ENCODE measurements at places on chromosomes 2 and 18.

GRCh38 chr18:22159014-22159413, 10.4 kb upstream of the GATA6 start:
- no peak for DNase-seq

DNA sequence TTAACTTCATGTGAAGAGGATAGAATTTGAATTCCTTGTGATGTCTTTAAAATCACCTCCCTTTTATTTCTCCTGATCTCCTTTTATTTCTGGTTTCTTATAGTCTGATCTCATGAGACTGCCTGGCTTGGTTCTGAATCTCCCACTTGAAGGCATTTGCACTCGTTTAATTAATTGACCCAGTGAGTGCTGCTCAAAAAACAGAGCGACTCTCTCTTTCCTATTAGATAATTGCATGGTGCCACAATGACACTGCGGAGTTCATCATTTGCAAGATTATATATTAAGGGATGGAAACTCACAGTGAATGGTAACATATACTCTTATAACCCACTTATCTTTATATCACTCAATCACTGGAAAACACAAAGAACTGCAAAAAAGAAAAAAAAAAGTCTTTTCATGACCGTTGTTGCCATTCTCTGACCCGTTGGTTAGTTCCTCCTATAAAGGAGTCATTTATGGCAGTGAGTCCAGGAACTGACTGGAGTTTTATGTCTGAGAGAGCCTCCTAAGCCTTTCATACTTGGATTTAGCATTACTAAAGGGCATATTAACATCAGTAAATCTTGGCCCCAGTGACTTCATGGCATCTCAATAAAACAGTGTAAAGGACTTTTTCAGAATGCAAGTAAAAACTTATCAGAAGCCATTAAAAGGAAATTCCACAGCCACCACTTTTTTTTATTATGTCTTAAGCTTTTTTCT, 103.3 kb upstream of the EPHA4 start:
- no peak for DNase-seq

- DNase-seq = no peak
Observed at GRCh38 chr18:62716619-62717168, 1.4 kb downstream of the PHLPP1 start.

- no peak for DNase-seq
Observed at GRCh38 chr18:54807303-54807702, 21.0 kb upstream of the RAB27B start.

DNA sequence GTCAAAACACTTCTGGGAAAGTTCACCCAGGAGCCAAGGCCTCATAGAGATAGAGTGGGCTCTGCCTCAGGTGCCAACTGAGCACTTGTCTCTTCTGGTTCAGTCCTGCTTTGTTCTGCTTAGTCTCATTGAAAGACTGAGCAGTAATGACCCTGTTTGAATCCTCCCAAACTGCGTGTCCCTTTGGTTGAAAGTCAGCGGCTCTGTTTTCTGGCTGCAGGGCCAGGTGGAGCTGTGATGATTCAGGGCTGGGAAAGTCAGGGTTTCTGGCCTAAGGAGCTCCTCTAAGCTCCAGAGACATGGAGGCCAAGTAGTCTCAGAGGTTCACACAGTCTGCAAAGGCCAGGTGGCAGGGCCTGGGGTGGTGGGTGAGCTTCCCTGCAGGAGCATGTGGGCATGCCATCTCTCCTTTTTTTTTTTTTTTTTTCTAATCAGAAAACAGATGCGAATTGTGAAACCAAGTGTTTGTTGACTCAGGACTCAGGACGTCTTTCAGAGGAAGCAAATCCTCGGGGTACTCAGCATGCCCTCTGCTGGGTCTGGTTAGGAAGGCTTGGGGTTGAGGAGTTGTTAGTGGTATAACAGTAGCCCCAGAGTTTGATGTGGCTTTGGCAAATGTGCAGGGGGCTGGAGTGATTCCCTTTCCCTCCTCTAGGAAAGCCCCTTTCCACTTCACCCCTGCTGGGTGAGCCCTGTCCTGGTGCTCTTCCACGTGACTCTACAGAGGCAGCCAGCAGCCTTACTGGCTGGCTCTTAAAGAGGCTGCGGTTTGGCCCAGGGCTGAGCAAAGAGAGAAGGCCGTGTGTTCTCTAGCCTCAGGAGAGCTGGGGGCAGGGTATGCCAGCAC, 38.3 kb downstream of the TMEM17 start:
- DNase-seq = no peak

DNA sequence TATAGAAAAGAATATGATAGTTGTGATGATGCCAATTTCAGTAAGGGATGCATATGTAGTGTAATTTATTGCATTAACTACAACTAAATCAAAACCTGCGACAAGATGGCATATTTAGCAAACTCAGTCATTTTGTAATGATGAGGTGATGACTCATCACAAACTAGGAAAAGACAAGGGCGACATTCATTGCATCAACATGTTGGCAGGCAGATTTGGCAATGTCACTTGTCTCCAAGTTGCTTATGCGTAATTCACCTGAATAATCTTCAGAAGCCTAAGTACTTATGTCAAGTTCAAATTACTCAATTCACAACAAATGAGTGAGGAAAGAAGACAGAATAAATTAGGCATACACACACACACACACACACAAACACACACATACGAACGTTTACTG, 273.2 kb upstream of the RGPD4 start:
- DNase-seq = no peak

- no peak for DNase-seq
Observed at GRCh38 chr2:229370509-229370908, 99.4 kb upstream of the PID1 start.

- no peak for DNase-seq
Observed at GRCh38 chr2:153455861-153456260, 22.7 kb downstream of the RPRM start.

- no peak for DNase-seq
Observed at GRCh38 chr2:101253703-101254450, 1.2 kb downstream of the CNOT11 start.

DNA sequence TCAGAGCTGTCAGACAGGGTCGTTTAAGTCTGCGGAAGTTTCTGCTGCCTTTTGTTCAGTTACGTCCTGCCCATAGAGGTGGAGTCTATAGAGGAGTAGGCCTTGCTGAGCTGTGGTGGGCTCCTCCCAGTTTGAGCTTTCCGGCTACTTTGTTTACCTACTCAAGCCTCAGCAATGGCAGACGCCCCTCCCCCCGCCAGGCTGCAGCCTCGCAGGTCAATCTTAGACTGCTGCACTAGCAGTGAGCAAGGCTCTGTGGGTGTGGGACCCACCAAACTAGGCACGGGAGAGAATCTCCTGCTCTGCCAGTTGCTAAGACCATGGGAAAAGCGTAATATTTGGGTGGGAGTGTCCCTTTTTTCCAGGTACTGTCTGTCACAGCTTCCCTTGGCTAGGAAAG, 86.5 kb downstream of the EFEMP1 start:
- no peak for DNase-seq

DNA sequence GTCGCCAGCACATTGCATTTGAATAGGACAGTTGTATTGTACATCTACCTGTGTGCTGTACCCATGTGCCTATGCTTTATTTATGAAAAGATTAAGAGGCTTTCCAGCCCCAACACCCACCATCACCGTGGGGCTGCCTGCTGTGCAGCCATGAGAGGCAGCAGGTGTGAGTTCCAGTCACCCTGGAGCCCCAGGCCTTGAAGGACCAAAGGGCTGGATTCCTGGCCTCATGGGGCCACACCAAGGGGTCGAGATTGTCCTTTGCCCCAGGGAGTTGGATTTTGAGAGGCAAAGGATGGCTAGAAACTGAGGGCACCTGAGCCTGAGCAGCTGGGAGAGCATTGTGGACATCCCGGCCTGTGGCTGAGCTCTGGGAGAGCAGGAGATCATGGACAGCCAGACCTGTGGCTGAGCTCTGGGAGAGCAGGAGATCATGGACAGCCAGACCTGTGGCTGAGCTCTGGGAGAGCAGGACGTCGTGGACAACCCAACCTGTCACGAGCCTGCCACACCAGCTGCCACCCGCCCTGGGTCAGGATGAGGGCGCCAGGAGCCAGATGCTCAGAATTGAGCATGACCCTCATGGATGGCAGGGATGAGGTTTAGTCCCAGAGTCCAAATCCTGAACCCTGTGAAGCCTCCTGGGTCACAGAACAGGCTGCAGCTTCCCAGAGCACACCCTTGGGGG, 182.5 kb upstream of the RAB6C start:
- no peak for DNase-seq

Data from stimulated activated CD8-positive, alpha-beta memory T cell treated with anti-CD3 and anti-CD28 coated beads, Interleukin-15, amount 100 ng/mL, for 24 hours (primary cell).